RKO (cell line): ENCODE measurements at places on chromosomes 6 and 20.

DNA sequence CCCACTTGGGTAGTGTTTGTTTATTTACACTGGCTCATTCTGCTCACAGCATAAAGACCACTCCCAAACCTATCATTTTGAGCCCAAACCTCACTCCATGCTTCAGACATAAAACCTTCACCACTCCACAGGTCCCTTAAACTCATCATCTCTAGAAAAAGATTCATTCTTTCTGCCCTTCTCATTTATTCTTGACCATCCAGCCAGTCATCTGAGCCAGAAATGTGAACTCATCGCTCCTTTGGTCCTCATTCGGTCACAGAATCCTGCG is 12.4 kb downstream of the TPMT start:
- DNase-seq: no peak

DNA sequence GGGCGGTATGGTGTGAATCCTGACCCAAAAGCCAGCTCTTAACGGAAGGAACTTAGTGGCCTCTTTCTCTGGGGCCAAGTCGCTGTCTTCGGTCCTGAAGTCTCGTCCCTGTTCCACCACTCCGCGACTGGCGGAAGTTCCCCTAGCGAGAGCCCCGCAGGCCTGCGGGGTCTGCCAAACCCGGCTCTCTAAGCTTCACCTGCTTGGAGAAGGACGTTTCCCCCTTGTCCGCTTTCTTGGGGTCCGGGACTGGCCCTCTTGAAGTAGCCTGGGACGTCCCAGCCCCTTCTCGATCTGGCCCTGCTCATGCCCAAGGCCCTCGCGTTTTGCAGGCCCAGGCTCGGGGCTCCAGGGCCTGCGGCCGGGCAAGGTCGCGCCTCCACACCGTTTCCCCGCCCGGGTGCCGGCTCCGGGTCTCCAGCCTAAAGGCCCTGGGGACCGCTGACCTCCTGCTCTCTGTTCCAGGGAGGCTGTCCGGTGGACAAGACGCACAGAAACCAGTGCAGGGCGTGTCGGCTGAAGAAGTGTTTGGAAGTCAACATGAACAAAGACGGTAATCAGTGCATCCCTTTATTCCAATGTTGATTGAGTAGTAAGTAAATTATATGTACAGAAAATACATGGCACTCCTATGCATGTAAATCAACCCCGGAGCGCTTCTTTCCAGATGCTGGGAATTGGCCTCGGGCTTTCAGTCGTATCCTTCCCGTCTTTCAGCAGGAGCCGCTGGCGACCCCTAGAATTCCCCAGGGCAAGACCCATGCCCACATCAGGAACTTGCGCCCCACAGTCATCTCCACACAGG is 8.8 kb downstream of the NR2E1 start:
- no peak for DNase-seq

DNA sequence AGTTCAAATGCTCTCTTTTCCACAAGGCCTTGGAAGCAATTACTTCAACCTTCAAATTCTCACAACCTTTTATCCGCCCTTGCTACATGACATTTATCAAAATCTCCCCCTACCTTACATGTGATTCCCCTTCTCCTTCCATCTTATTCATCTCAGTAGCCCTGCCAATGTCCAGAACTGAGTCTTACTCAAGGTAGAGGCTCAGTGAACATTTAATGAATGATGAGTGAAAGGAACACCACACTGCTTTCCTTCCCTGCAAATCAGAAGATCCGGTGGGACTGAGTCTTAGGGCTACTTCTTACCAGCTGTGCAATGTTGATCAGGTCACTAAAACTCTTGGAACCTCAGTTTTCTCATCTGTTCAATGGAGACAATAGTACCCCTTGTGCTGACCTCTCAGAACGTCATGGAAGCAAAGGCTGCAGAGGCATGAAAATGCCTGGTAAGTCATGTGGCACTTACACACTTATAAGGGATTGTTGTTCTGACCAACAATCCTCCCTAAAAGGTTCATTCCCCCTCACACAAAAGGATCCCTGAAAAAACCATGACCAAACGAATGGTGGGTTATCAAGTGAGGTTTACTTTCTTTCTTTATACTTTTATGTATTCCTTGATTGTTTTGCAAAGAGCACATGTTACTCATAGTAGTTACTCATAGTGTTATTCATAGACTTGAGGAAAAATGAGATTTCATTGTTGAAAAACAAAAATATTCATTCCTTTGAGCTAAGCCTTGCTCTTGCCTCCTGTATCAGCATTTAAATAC is 6.5 kb downstream of the MDGA1 start:
- peak; percentile 37 for DNase-seq

GRCh38 chr6:41098366-41098765 is 25.6 kb downstream of the NFYA start:
- DNase-seq: no peak

- DNase-seq: no peak
Observed at GRCh38 chr20:3160418-3160817, 753 bp upstream of the FASTKD5 start.

DNA sequence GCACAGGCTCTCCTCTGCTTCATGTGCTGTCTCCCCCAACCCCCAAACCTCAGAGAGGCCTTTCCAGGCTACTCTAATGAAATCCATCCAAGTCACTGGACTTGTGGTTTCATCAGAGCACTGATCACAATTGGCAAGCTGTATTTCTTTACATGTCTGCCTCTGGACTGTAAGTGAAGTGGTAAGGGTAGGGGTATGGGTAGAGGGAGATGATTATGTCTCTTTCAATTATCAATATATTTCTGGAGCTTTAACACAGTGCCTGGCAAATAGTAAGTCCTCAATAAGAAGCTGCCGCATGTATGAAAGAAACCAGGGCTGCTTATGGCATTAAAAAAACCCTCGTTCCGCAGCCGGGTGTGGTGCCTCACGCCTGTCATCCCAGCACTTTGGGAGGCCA is 5.4 kb downstream of the TRERF1 start:
- no peak for DNase-seq

GRCh38 chr6:54846243-54846856 is at the start of gene FAM83B:
Gene FAM83B (plus strand): TSS chr6:54846771. CDS start chr6:54870247, 23,476 bp downstream.
- DNase-seq: no peak

DNA sequence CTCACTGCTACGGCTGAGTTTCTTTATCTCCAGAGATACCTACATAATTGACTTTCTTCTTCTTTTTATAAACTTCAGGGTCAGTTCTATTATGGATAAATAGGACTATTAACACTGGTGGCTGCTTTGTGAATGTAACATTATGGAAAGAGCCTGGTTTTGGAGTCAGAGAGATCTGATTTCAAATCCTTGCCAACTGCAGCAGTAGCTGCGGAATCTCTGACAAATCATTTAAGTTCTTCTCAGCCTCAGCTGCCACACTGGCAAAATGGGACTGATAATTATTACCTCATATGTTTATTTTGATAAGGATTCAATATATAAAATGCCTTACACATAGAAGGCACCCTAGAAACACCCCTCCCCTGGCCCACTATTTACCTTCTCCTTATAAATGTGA is 160.5 kb downstream of the BACH2 start:
- DNase-seq: no peak

DNA sequence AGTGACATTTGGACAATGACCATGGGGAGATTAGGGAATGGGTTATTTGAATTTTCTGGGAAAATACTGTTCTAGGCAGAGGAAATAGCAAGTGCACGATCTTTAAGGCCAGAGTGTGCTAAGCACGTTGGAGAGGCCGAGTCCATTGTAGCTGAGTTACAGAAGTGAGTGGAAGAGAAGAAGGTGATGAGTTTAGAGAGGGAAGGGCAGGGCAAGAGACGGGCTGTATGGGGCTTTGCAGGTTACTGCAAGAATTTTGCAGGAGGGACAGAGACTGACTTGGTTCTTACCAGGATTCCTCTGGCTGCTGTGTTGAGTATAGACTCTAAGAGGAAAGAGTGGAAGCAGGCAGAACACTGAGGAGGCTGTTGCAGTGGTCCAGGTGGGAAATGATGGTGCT is 1.1 kb upstream of the NCOA3 start:
- DNase-seq: peak; percentile 26

GRCh38 chr6:158213925-158214674 is 46.0 kb downstream of the GTF2H5 start:
- peak; percentile 83 for DNase-seq

- no peak for DNase-seq
Observed at GRCh38 chr6:150420926-150421325, 52.1 kb downstream of the IYD start.

DNA sequence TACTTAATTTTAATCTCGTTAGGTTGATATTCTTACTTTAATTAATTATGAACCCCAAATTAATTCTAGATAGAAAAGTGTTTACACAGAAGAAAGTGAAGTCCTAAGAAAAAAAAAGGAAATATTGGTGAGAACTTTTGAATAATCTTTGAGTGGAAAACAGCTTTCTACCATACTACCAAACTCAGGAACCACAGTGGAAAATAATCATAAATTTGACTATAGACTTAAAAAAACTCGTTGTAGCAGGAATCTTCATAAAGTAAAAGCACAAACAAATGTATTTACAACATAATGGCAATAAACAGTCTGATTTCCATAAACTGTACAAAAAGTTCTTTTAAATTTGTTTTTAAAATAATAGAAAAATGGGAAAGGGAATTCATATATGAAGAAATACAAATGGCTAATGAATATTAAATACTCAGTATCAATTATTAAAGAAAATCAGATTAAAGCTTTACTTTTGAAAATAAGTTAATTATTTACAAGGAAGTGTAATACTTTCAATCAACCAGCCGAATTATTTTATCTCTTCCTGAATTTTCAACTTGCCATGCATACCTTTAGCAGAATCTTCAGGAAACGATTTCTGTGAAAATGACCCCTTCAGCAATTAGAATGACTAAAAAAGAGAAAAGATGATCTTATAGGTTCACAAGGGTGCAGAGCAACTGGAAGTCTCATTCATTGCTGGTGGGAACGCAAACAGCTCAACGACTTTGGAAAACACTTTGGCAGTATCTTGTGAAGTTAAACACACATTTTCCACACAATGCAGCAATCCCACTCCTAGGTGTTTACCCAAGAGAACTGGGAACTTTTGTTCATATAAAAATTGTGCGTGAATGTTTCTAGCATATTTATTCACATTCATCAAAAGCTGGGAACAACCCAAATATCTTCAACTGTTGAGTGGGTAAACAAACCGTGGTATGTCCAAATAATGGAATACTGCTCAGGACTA is 38.5 kb upstream of the BMP6 start:
- no peak for DNase-seq

DNA sequence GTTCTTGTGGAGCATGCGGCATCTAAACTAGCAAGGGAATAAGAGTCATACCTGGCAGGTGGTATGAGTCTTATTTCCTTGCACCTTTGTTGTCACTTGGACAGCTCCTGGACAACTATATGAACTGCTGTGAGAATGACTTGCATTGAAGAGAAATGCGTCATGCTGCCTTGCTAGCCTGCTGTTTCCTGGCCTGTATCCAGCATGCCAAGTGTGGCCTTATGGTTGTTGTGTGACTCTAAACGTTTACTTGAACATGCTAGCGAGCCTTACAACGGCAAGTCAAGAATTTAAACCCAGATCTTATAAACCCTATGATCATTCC is 90.4 kb downstream of the CEP162 start:
- no peak for DNase-seq

- no peak for DNase-seq
Observed at GRCh38 chr6:73680289-73680918, 15.6 kb upstream of the CD109 start.

GRCh38 chr6:169539176-169539897 is 162.5 kb downstream of the WDR27 start:
- no peak for DNase-seq

DNA sequence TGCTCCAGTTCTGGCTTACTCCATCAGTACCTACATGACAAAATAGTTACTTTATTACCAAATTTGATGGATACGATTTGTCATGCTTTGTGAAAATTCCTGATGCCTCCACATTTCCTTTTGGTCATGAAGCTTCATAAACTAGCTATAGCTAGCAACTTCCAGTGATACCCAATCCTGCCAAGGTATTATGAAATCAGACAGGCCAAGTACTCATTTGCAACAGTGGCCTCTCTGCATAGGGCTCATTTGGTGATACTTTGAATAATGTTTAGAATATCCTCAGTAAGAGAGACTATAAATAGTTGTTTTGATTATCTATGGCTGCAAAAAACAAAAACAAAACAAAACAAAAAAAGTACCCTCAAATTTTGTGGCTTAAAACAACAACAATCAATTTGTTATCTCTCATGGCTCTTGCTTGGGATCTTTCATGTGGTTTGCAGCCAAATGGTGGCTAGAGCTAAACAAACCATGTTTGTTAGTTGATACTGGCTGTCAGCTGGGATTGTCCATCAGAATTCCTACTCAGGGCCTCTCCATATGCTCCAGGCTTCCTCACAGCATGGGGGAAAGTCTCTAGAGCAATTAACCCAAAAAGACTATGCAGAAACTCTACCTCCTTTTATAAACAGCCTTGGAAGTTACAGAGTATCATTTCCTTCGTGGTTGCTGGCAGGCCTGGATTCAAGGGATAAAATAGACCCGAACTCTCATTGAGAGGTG is 10.1 kb upstream of the PRL start:
- DNase-seq: no peak

- DNase-seq: no peak
Observed at GRCh38 chr20:20487811-20488210, 119.9 kb downstream of the INSM1 start.

- DNase-seq: no peak
Observed at GRCh38 chr6:160217073-160217472, 41.5 kb downstream of the SLC22A2 start.

DNA sequence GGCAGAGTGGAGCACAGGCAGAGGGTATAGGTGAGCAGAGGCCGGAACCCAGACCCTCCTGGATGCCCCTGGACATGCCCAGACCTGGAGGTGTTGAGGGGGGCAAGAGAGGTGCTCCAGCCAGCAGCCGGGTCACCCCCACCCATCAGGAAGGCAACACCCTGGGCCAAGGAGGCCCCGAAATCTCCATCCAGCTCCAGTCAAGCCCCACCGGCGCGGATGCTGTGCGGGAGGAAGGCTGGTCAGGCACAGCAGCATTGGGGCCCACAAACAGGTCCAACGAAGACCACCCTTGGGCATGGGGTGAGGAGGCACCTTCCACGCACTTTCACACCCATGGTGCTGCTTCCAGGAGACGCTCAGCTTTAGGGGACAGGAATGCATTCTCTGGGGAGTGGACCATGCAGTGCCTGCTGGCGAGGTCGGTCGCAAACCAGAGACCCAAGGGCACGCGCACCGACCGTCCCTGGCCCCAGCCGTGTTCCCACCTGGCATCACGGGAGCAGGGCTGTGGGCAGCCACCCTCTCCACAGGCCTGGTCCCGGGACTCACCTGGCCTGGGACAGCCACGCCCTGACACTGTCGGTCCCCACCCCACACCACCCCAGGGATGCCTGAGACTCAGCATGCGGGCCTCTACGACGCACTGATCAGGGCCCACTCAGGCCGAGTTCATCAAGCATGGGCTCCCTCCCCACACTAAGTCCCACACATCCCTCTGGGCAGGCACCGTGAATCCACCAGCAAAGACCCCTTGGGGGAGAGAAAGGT is 43.6 kb upstream of the ZBP1 start:
- DNase-seq: no peak

DNA sequence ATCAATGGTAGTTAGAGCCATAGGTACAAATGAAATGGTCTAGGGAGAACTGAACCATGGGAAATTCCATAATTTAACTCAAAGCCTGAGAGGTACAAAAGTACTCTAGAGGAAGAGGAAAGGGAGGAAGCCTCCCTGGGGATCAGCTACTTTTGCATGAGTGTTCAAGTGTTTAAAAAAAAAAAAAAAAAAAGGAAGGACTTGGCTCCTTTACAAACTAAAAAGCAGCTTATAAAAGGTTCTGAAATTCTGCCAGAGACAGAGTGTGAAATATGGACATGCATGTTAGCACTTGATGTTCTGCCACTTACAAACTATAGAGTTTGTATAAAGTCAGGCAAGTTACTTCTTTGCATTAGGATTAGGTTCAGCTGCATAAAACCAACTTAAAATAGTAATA is 290.0 kb downstream of the TBC1D7 start:
- no peak for DNase-seq

GRCh38 chr6:121603486-121603885 is 168.0 kb downstream of the GJA1 start:
- DNase-seq: no peak
